Osteocyte (in vitro differentiated cells): ENCODE measurements at places on chromosomes 11 and 22. TPM values are rescaled to one million over a fixed set of nuclear protein-coding genes. Genes with fewer than 3 reads are reported as not detected.

GRCh38 chr11:85946221-85946620 lies 91.0 kb downstream of the CCDC83 start:
- peaks cover 25% of the 10 kb centered on the region for H3K4me1 ChIP-seq
- H3K4me3 ChIP-seq: no peak overlapping the region
- no peak overlapping the region for H3K27ac ChIP-seq
- no peak for DNase-seq
- peaks cover under 1% of the 10 kb centered on the region for H3K36me3 ChIP-seq
- no peaks in the 10 kb centered on the region for H3K27me3 ChIP-seq

DNA sequence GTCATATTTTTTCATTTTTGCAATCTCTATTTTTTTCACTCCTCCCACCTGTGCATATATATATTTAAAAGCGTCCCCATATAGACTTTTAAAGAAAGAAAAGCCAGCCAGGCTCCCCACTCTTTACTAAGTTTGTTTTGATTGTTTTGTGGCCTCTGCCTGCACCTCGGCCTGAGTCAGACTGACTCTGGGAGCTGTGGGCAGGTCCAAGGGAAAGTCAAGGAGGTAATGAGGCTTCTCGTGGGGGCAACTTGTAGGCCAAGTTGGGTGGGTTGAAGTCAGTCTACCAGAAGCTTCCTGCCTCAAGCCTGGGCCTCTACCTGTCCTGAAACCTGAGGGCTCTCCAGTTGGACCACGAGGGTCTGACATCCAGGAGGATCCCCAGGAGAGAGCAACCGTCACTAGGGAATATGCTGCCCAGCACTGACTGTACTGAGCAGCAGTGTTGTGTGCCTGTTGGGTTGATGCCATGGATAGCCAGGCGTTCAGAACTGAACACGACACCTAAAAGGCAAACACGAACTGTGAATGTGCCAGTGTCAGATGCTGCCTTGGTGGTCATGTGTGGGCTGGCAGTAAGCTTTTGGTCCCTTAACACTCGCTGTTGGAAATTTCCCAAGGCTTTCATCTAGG lies 58.8 kb downstream of the BMAL1 start:
- DNase-seq: no peak
- H3K36me3 ChIP-seq: peaks cover 1% of the 10 kb centered on the region
- peaks cover 40% of the 10 kb centered on the region for H3K4me1 ChIP-seq
- no peak overlapping the region for H3K4me3 ChIP-seq
- H3K27ac ChIP-seq: no peak overlapping the region

DNA sequence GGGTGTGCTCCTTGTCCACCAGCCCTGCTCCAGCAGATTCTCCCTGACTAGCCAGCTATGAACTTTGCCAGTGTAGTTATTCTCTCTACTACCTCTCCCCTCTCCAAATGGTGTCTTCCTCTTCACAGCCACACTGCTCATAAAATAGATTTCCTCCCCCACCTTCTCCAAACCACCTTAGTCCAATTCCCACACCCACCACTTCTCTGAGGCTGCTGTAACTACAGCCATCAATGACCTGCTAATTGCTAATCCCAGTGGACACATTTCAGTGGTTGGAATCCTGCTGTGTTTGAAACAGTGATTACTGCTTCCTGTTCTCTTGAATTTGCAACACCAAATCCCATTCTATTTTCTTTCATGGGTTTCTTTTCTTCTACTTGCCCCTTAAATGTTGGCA lies 23.4 kb downstream of the SYT9 start:
- H3K27ac ChIP-seq: no peak overlapping the region
- H3K36me3 ChIP-seq: no peaks in the 10 kb centered on the region
- peaks cover 3% of the 10 kb centered on the region for H3K27me3 ChIP-seq
- H3K4me1 ChIP-seq: no peaks in the 10 kb centered on the region

Gene CCDC87
- total RNA-seq: 0.19 and 0.39 TPM in 2 replicates

Gene AIFM3
- total RNA-seq: 0.65 and 0.99 TPM in 2 replicates

GRCh38 chr11:116329354-116330090 lies 443.3 kb downstream of the BUD13 start:
- DNase-seq: peak; percentile 56
- H3K36me3 ChIP-seq: no peaks in the 10 kb centered on the region
- no peaks in the 10 kb centered on the region for H3K27me3 ChIP-seq
- no peaks in the 10 kb centered on the region for H3K4me1 ChIP-seq
